ENCODE measurements at places on chromosomes 11 and 22.

GRCh38 chr11:40276960-40277359, 1182.5 kb downstream of the LRRC4C start:
- no peak for DNase-seq

DNA sequence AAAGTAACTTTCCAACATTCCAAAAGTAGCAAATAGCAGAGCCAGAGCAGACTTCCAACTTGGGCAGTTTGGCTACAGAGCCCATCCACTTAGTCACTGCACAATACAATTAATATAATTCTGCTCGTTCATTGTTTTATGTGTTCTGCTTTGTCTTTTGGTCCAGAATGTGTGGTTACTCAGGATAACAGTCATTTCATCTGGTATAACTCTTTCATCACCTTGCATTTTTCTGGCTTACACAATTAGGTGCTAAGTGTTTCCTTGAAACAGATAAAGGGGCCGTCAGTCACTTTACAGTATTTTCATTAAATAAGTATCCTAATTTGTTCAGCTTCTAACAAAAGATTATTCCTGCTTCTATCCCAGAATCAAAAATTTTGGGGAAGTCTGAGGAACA, 87.2 kb downstream of the LARGE2 start:
- no peak for DNase-seq

GRCh38 chr11:127226380-127226779, 225.8 kb upstream of the KIRREL3 start:
- no peak for DNase-seq

DNA sequence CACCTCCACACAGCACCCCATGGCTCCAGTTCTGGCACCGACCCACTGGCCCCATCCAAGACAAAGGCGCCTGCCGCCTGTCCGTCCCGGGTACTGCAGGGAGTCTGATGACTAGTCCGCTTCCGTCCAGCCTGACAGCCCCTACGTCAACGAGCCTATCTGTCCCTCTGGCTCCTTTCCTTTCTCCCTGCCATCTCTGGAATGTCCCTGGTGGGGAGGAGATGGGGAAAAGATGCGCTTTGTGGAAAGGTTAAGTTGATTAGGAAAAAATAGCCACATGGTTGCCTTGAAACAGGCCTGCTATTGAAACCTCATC, 10.4 kb downstream of the PDGFB start:
- DNase-seq = no peak

- no peak for DNase-seq
These were observed 70.0 kb downstream of the NARS2 start for GRCh38 chr11:78504708-78505107.

DNA sequence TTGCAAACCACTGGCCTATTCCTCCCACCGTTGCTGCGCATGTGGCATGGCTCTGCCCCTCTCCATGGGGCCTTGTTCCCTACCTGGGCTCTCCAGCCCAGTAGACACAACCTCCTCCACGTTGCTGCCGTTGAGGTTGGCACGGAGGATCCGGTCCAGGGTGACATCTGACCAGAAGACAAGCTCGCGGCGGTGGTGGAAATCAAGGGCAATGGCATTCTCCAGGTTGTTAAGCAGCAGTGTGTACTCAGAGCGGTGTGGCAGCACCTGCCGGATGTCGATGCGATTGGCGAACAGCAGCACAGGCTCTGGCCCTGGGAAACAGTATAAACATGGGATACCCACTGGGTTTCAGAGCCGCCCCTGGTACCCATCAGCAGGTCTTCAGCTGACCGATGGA, 23.8 kb downstream of the LRP4 start:
- no peak for DNase-seq

All from foreskin fibroblast (primary cell).